Spleen (tissue), 13 donors: ENCODE measurements at places on chromosomes 5 and 9. TPM values are rescaled to one million over a fixed set of nuclear protein-coding genes. Genes with fewer than 3 reads are reported as not detected.

- no peak overlapping the region for H3K4me3 ChIP-seq
- H3K4me1 ChIP-seq, result no peaks in the 10 kb centered on the region
- H3K27ac ChIP-seq, result no peak overlapping the region
- H3K27me3 ChIP-seq, result no peaks in the 10 kb centered on the region
- no peak for DNase-seq
- H3K36me3 ChIP-seq, result no peaks in the 10 kb centered on the region
Observed at GRCh38 chr9:111180811-111181210, 142.5 kb upstream of the LPAR1 start.

- H3K4me1 ChIP-seq, result peaks cover 43% of the 10 kb centered on the region
- no peak overlapping the region for H3K27ac ChIP-seq
- H3K27me3 ChIP-seq, result peaks cover 25% of the 10 kb centered on the region
- H3K36me3 ChIP-seq, result peaks cover 5% of the 10 kb centered on the region
- DNase-seq, result no peak
Observed at GRCh38 chr5:159095151-159095721, 4.5 kb downstream of the EBF1 start.

DNA sequence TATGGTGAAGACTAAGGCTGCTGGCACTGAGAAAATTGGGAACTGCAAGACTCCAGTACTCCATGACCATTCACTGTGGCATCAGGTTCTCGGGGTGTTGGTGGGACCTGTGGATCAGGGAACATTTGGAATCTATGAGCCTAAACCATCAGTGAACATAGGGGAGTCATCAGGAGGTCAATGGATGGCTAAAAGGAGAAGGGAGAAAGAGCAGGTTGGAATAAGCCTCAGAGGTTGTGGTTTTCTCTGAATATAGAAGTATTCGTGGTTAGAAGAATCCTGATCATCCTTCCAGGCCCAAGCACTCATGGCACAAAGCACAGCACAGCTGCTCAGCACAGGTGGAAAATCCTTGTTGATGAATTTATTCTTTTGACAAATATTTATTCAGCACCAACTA is 156.6 kb downstream of the SEMA6A start:
- no peaks in the 10 kb centered on the region for H3K36me3 ChIP-seq
- H3K27ac ChIP-seq, result no peak overlapping the region
- no peak for DNase-seq
- H3K4me1 ChIP-seq, result no peaks in the 10 kb centered on the region
- no peaks in the 10 kb centered on the region for H3K27me3 ChIP-seq

GRCh38 chr5:11557063-11557462 is 347.2 kb downstream of the CTNND2 start:
- no peaks in the 10 kb centered on the region for H3K36me3 ChIP-seq
- no peaks in the 10 kb centered on the region for H3K4me1 ChIP-seq
- DNase-seq, result no peak
- H3K4me3 ChIP-seq, result no peak overlapping the region

DNA sequence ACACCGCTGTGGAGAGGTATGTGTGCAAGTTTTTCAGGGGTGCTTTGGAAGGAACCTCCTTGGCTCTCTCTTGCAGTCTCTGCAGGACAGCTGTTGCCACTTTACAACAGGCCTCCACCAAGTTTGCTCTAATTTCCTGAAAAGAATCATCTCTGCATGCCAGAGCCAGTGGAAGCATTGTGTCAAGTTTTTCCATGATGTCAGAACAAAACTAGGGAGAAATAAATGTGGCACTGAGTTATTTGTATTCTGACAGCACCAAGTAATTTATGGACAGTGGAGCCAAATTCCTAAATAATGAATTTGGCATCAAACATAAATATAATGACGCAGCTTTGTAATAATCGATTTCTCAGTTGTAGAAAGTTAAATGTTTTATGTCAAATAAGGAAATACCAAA is 146.9 kb downstream of the KIAA0825 start:
- no peaks in the 10 kb centered on the region for H3K4me1 ChIP-seq
- H3K27ac ChIP-seq, result no peak overlapping the region
- H3K36me3 ChIP-seq, result no peaks in the 10 kb centered on the region
- no peaks in the 10 kb centered on the region for H3K27me3 ChIP-seq

GRCh38 chr5:135236908-135237747 is 161.9 kb downstream of the MACROH2A1 start:
- H3K27me3 ChIP-seq, result peaks cover 24% of the 10 kb centered on the region
- H3K36me3 ChIP-seq, result no peaks in the 10 kb centered on the region
- DNase-seq, result peak; percentile 51
- H3K4me3 ChIP-seq, result no peak overlapping the region
- no peak overlapping the region for H3K27ac ChIP-seq
- H3K4me1 ChIP-seq, result no peaks in the 10 kb centered on the region

The ST8SIA4 gene
- 6.5 TPM for polyA plus RNA-seq

DNA sequence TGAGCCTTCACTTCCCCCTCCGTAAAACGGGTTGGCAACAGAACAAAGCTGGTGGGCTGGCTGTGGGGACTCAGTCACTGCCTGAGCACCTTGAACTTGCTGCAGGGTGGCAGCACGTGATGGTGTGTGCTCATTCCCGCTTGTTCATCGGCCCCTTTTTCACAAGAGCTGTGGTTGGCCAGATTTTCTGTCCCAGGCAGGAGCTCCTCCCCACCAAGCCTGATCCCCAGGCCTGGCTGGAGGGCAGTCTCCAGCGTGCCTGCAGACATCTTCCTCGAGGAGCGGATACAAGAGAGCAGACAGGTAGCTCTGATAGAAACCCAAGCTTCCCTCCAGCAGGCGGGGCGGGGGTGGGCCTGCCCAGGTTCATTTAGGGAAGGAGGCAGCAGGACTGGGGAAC is 61.9 kb upstream of the ORM1 start:
- H3K27ac ChIP-seq, result no peak overlapping the region
- H3K27me3 ChIP-seq, result peaks cover 12% of the 10 kb centered on the region
- no peaks in the 10 kb centered on the region for H3K4me1 ChIP-seq
- H3K4me3 ChIP-seq, result no peak overlapping the region

DNA sequence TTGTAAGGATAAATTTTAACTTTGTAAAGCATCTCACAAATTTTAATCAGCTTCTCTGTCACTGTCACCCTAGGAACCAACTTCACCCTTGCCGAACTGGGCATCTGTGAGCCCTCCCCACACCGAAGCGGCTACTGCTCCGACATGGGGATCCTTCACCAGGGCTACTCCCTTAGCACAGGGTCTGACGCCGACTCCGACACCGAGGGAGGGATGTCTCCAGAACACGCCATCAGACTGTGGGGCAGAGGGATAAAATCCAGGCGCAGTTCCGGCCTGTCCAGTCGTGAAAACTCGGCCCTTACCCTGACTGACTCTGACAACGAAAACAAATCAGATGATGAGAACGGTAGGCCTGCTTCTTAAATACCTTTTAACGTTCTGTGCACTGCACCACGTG is 916.3 kb upstream of the WWC1 start:
- no peaks in the 10 kb centered on the region for H3K36me3 ChIP-seq
- H3K27me3 ChIP-seq, result no peaks in the 10 kb centered on the region
- no peak overlapping the region for H3K4me3 ChIP-seq
- DNase-seq, result peak; percentile 67

DNA sequence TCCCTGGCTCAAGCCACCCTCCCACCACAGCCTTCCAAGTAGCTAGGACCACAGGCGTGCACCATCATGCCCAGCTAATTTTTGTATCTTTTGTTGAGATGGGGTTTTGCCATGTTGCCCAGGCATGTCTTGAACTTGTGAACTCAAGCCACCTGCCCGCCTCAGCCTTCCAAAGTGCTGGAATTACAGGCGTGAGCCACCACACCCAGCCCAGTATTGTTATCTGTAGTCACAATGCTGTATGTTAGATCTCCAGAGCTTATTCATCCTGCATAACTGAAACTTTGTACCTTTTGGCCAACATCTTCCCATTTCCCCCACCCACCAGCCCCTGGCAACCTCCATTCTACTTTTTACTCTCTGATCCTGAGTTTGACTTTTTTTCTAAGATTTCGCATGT is 37.5 kb downstream of the CREBRF start:
- H3K27me3 ChIP-seq, result no peaks in the 10 kb centered on the region
- peaks cover 29% of the 10 kb centered on the region for H3K36me3 ChIP-seq
- H3K4me1 ChIP-seq, result peaks cover 24% of the 10 kb centered on the region
- H3K4me3 ChIP-seq, result no peak overlapping the region

The CARD9 gene
- 17.3 TPM for polyA plus RNA-seq

The TRAF1 gene
- polyA plus RNA-seq, result 8.6 TPM

GRCh38 chr5:176499273-176499672 is 37.9 kb downstream of the RNF44 start:
- no peak overlapping the region for H3K4me3 ChIP-seq
- H3K27ac ChIP-seq, result no peak overlapping the region
- peaks cover 92% of the 10 kb centered on the region for H3K36me3 ChIP-seq
- H3K4me1 ChIP-seq, result no peaks in the 10 kb centered on the region
- no peak for DNase-seq

DNA sequence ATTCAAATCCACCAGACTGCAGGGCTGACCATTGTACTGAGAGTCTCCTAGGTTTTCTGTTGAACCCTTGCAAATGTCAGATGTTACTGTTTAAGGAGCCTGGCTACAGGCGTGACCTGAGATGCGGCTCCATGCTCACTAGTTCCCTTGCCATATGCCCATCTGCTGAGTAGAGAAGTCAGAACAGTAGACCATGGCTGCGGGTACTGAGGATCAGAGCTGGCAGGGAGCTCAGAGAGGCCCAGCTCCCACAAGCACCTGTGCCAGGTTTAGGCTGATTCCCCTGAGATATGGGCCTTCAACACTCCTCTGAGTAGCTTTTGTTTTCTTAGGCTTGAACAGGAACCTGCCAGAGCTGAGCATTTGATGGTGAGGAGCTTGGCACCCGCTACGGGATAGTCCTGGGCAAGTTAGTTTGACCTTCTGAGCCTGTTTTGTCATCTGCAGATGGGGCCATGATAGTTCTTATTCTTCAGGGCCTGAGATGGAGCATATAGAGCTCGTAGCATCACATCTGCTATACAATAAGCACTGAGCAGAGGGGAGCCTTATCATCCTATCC is 83.7 kb downstream of the BOD1 start:
- H3K36me3 ChIP-seq, result no peaks in the 10 kb centered on the region
- no peak overlapping the region for H3K27ac ChIP-seq
- no peaks in the 10 kb centered on the region for H3K4me1 ChIP-seq
- H3K27me3 ChIP-seq, result no peaks in the 10 kb centered on the region
- no peak for DNase-seq

- no peak overlapping the region for H3K27ac ChIP-seq
- H3K27me3 ChIP-seq, result no peaks in the 10 kb centered on the region
- H3K4me1 ChIP-seq, result peaks cover 48% of the 10 kb centered on the region
- H3K4me3 ChIP-seq, result no peak overlapping the region
- no peak for DNase-seq
Observed at GRCh38 chr5:78289911-78290310, 4.6 kb downstream of the AP3B1 start.

DNA sequence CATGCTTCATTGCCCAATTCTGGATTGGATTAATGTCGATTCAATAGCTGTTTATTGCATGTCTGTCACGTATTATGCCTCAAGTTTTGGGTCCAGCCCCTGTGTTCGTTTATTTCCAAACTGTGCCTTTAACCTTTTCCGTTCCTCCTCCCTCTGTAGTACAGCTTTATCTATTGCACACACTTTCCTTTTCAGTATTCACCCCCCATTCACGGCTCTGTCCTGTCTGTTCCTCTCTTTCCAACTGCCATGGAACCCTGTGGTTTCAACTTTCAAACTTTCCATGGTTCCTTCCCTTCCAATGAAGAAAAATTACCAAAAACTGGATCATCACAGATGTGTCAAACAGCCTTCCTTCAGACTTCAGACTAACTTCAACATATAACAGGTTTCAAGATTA is 17.1 kb downstream of the SMARCA2 start:
- H3K4me1 ChIP-seq, result no peaks in the 10 kb centered on the region
- peaks cover 20% of the 10 kb centered on the region for H3K36me3 ChIP-seq
- H3K27me3 ChIP-seq, result no peaks in the 10 kb centered on the region
- no peak overlapping the region for H3K4me3 ChIP-seq
- H3K27ac ChIP-seq, result no peak overlapping the region

GRCh38 chr5:173920024-173920753 is 32.0 kb downstream of the CPEB4 start:
- H3K36me3 ChIP-seq, result no peaks in the 10 kb centered on the region
- DNase-seq, result no peak
- H3K27me3 ChIP-seq, result no peaks in the 10 kb centered on the region
- no peak overlapping the region for H3K4me3 ChIP-seq
- peaks cover 100% of the 10 kb centered on the region for H3K4me1 ChIP-seq

- no peak for DNase-seq
- H3K4me3 ChIP-seq, result no peak overlapping the region
- peaks cover 37% of the 10 kb centered on the region for H3K27me3 ChIP-seq
- H3K4me1 ChIP-seq, result no peaks in the 10 kb centered on the region
Observed at GRCh38 chr5:174189654-174190541, 144.4 kb downstream of the NSG2 start.

- H3K27ac ChIP-seq, result no peak overlapping the region
- DNase-seq, result no peak
- no peaks in the 10 kb centered on the region for H3K36me3 ChIP-seq
- no peak overlapping the region for H3K4me3 ChIP-seq
- no peaks in the 10 kb centered on the region for H3K27me3 ChIP-seq
Observed at GRCh38 chr5:110909415-110909814, 162.1 kb upstream of the TSLP start.

GRCh38 chr5:33317271-33317670 is 123.5 kb upstream of the TARS1 start:
- no peaks in the 10 kb centered on the region for H3K27me3 ChIP-seq
- no peaks in the 10 kb centered on the region for H3K4me1 ChIP-seq
- H3K4me3 ChIP-seq, result no peak overlapping the region

The C1QTNF3 gene
- 9.7 TPM for polyA plus RNA-seq

GRCh38 chr5:158068964-158069363 is 210.0 kb upstream of the CLINT1 start:
- no peaks in the 10 kb centered on the region for H3K27me3 ChIP-seq
- H3K4me3 ChIP-seq, result no peak overlapping the region
- H3K27ac ChIP-seq, result no peak overlapping the region
- no peak for DNase-seq
- H3K4me1 ChIP-seq, result no peaks in the 10 kb centered on the region

The ECM2 gene
- 0.45 TPM for polyA plus RNA-seq

DNA sequence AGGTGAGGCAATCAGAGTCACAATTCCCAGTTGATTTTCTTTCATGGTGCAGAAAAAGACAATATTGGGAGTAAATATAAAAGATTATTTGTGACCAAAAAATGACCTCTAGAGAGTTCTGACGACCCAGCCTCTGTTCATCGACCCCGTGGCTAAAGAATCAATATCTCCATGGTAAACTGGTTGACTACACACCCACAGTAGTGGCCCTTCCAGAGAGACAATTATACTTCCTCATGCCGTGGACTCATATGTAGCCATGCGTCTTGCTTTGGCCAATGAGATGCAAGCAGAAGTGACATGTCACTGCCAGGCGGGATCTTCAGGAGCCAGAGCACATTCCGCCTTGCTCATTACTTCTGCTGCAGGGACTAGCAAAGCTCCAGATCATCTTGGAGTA is 163.3 kb upstream of the RAD23B start:
- H3K27ac ChIP-seq, result no peak overlapping the region
- DNase-seq, result no peak
- no peaks in the 10 kb centered on the region for H3K4me1 ChIP-seq
- H3K36me3 ChIP-seq, result no peaks in the 10 kb centered on the region
- no peak overlapping the region for H3K4me3 ChIP-seq
- no peaks in the 10 kb centered on the region for H3K27me3 ChIP-seq

- no peak overlapping the region for H3K27ac ChIP-seq
- H3K4me1 ChIP-seq, result peaks cover 10% of the 10 kb centered on the region
- H3K27me3 ChIP-seq, result no peaks in the 10 kb centered on the region
- no peaks in the 10 kb centered on the region for H3K36me3 ChIP-seq
- DNase-seq, result no peak
Observed at GRCh38 chr9:6600426-6600825, 45.1 kb downstream of the GLDC start.

The OBP2A gene
- polyA plus RNA-seq, result not detected

GRCh38 chr5:23484096-23484495 is 23.3 kb upstream of the PRDM9 start:
- H3K36me3 ChIP-seq, result no peaks in the 10 kb centered on the region
- no peak for DNase-seq
- H3K4me3 ChIP-seq, result no peak overlapping the region

- H3K4me3 ChIP-seq, result no peak overlapping the region
- DNase-seq, result no peak
- no peak overlapping the region for H3K27ac ChIP-seq
- no peaks in the 10 kb centered on the region for H3K4me1 ChIP-seq
Observed at GRCh38 chr5:169197343-169197742, 103.6 kb downstream of the SLIT3 start.
